ENCODE measurements at places on chromosomes 6 and 20.

DNA sequence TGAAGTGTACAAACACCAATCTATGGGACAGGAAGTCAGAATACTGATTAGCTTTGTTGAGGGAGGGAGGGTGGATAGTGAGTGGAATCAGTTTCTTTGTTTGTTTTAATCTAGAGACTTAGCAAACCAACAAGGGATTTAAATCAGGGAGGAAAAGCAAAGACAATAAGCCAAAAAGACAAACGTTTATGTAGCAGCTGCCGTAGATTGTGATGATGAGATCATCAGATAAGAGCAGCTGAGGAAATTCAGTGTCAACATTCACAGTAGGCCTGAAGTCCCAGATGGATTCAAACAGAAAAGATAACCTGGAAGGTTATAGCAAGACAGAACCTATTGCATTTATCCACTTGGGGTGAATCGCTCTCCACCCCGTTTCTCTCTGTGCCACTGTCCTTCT is 104.9 kb upstream of the SYNDIG1 start:
- no peak for DNase-seq

- no peak for DNase-seq
These were observed 102.4 kb upstream of the CD93 start for GRCh38 chr20:23188377-23189169.

- DNase-seq, result no peak
These were observed 198.7 kb downstream of the RIMS1 start for GRCh38 chr6:72084992-72085569.

DNA sequence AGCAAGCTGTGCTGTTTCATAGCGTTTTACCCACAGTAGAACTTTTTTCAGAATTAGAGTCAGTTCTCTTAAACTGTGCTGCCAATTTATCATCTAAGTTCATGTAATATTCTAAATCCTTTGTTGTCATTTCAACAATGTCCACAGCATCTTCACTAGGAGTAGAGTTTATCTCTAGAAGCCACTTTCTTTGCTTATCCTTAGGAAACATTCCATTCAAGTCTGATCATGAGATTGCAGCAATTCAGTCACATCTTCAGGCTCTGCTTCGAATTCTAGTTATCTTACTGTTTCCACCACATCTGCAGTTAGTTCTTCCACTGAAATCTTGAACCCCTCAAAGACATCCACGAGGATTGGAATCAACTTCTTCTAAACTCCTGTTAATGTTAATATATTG is 12.5 kb downstream of the CTNNBL1 start:
- DNase-seq, result no peak

- DNase-seq, result no peak
These were observed 13.1 kb downstream of the B4GALT5 start for GRCh38 chr20:49700411-49701185.

All from activated CD4-positive, alpha-beta T cell treated with anti-CD3 and anti-CD28 coated beads for 48 hours (primary cell).